NCI-H1694 treated with DMSO at 0.1 percent for 48 hours (cell line): ENCODE measurements at places on chromosomes 7 and 10.

- no peak for DNase-seq
Observed at GRCh38 chr10:115884331-115884730, 388.7 kb downstream of the GFRA1 start.

DNA sequence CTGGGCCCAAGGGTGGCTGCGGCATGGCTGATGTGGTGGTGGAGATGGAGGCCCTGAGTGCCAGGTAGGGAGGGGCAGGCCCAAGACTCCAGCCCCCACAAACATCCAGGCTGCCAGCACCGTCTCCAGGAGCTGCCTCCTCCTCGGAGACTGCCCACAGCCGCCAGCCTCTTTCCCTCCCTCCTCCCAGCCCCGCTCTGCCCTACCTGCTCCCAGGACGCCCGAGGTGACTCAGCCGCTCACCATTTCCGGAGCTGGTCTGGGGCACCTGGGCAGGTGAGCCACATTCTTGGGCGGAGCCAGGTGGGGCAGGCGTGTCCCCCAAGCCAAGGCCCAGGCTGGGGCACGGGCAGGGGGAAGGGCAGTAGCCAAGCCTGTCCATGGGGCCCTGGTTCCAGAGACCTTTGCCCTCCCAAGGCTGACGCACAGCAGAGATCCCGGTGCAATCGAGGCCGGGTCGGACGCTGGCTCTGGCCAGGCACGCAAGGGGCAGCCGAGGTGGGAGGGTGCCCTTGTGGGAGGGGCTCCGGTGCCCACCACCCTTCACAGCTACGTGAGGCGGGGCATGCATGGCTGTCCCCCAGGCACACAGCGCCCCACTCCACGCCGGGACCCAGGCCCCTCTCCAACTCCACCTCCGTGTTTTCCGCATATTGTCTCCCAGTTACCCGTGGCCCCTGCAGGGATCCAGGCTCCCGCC lies 8.8 kb downstream of the ADAP1 start:
- no peak for DNase-seq

- peak; percentile 40 for DNase-seq
Observed at GRCh38 chr10:12633776-12634620, 284.7 kb downstream of the CAMK1D start.

GRCh38 chr7:156224833-156225225 lies 412.6 kb upstream of the SHH start:
- DNase-seq: no peak

DNA sequence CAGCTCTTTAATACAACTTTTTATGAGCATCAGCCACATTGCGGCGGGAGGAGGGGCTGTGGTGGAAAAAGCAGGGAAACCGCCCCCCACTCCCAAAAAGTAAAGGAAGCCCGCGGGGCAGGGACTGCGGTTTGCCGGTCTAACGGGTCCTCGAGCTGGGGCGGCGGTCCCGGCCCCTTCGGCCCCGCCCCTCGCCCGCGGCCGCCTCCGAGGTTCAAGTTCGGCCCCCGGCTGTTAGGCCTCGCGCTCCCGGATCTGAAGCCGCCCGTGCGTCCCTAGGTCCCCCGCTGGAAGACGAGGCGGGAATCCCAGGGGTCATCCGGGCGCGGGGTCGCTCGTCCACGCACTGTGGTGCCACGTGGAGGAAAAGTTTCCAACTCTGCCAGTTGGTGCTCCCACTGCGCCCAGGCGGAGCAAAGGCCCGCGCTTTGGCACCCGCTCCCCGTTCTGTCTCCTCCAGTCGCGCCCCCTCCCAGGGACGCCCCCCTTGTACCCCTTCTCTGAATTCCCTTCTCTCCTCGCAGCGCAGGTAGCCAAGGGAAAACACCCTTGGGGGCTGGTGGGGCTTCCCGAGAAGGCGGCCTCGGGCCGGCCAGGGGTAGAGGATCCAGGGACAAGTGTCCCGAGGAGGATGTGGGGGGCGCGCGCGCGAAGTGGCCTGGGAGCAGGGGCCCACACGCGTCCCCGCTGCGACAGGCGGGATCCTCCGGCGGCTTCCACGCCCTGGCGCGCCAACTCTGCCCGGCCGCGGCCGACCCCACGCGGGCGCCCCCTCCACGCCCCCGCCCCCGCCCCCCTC lies 798 bp upstream of the AUTS2 start:
- DNase-seq: no peak

GRCh38 chr7:135300913-135301765 lies 67.5 kb downstream of the STRA8 start:
- no peak for DNase-seq

DNA sequence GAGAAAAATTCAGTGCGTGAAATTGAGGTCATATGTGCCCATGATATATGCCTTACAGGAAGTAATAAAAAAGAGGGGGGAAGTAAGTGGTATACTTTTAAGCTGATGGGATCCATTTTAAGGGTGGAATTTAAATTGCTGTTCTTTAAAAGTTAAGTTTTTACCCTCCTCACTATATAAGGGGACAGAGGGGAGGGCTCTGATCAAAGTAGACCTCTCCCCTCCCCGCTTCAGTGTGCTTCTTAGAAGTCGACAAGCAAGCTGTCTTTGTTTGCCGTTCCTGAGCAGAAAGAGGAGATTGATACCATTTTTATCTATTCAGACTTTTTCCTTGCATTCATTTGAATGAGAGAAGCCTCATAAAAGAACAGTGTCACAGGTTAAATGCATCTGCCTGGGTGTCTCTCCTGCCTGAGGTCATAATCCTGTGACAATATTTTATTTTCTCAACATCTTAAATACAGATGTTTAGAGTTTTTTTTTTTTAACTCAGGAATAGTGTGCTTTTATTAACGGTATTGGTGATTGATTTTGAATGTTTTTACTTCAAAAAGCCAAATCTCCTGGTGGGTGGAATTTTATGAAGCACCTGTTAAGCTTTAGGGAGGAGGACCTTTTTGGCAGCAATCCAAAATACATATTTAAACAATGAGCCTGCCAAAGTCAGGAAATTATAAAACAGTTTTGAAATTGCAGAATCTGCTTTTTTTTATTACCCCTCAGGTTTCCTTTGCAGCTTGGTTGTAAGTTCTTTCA lies 141.7 kb downstream of the KAT6B start:
- DNase-seq: peak; percentile 33

- DNase-seq: no peak
Observed at GRCh38 chr7:148912758-148913541, 28.9 kb upstream of the EZH2 start.

DNA sequence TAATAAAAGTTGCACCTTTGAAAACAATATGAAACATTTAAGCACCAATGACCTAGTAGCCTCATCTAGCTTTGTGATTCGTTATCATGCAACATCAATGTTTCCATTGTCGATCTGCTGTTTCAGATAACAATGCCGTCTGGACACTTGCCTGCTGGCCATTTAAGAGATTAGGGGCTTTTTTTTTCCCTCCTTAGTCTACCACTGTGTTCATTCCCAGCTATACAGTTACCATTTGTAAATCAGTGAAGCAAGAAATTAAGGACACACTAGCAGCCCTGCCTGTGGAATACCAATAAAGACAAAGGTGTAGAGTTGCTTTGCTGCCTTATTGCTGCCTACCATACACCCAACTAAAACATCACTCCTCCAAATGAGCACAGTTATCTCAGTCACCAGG lies 37.6 kb upstream of the MYO3A start:
- no peak for DNase-seq

- peak; percentile 26 for DNase-seq
Observed at GRCh38 chr7:1210979-1211608, 21.6 kb upstream of the UNCX start.

GRCh38 chr10:121183236-121183635 lies 332.1 kb downstream of the WDR11 start:
- DNase-seq: peak; percentile 79

GRCh38 chr10:97738616-97739015 lies 1.7 kb downstream of the ZFYVE27 start:
- DNase-seq: no peak

DNA sequence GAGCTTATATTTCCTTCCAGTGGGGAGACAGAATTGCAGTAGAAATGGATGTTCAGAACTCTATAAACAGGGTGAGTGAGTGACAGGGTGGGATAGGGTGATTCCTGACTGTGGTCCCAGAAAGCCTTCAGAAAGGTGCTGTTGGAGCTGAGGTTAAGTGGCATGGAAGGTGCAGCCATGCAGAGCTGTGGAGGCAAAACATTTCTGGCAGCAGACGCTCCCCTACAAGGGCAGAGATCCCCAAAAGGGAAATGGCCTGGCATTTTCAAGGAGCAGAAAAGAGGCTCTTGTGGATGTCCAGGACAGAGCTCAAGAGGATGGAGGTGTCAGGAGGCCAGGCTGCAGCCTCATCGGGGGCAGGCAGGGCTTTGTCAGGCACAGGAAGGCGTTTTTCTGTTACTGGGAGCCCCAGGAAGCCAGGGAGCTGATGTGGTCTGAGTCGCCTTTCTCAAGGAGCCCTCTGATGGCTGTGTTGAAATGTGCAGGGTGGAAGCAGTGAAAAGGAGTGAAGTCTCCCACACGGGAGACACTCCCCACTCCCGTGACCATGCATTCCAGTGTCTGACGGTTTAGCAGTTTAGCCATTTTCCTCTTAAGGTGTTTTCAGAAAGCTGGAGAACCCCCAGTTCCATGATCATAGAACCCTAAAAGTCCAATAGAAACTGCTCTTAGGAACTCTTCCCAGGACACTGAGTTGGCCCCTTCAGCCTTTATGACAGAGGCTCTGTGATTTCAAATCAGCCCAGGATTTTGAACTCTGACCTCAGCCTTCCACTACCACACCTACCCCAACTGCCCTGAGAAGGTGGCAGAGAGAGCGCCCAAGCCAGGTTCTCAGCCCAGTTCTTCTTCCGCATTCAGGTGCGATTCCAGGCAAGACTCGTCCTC lies 96.2 kb downstream of the C10orf105 start:
- DNase-seq: no peak

DNA sequence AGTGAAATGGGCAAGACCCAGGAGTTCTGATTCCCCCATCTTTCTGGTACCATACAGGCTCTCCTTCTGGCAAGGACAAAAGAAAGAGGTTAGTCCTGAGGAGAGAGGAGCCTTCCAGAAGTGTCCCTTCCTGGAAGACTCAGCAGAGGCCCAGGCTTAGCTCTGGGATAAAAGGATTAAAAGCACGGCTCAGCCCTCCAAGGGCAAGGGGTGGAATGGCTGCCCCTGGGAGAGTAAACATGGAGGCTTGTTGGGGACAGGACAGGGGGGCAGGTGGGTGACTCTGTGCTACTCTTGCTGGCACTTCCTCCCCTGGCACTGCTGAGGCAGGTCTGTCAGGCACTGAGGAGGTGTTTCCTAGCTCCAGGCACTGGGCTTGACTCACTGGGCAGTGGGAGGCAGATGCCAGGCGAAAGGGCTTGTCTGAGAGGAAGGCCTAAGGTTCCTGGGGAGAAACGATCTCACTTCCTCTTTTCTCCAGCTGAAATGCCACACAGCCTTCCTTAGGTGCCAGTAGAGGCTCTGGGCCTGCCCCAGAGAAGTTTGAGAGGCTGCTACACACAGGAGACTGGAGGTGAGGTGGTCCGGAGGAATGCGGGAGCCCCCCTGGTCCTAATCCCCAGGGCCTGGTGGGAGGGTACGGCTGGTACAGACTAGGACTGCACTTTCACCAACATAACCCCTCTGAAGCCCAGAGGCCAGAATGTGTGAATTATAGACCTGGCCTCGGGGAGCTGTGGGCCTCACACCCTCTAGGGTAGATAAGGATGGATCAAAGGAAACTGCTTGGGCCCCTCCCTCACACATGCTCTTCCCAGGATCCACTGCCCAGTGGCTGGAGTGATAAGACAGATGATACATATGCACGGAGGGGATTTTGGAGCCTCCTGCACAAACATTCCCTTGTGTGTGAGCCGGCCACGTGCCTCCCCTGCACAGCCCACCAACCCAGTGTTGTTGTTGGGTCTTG lies 63.2 kb upstream of the PODXL start:
- DNase-seq: no peak

- no peak for DNase-seq
Observed at GRCh38 chr10:44870031-44870430, 41.1 kb upstream of the TMEM72 start.
